ENCODE measurements at places on chromosomes 1 and 21.
A peak's percentile ranks its signal among the peaks of the same experiment; 100 is the strongest.

- no peak for DNase-seq
Observed at GRCh38 chr1:164382384-164382783, 176.6 kb upstream of the PBX1 start.

DNA sequence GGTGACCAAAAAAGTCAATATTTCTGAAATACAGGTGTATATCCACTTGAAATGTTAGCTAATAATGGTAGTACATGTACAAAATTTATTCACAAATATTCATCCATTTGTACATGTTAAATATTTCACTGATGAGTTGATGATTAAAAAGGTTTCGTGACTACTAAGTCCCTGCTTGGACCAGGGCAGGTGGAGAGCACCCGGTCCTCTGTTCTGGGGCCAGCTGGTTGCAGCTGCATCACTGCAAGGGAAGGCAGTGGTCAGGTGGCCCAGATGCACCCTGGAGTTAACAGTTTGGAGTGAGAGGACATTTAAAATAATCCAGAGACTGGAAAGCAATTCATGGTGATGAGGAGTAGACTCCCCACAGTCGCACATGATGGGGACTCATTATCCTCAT is 141.2 kb downstream of the ZBTB18 start:
- no peak for DNase-seq

GRCh38 chr1:221765527-221765926 is 23.6 kb upstream of the DUSP10 start:
- DNase-seq = no peak

GRCh38 chr1:145993618-145994390 is 2.6 kb downstream of the TXNIP start:
- DNase-seq = no peak

GRCh38 chr1:86357796-86358195 is 38.3 kb downstream of the ODF2L start:
- DNase-seq = no peak

- DNase-seq = peak; percentile 17
Observed at GRCh38 chr21:37101384-37101783, 28.3 kb downstream of the TTC3 start.

GRCh38 chr21:41108668-41109585 is 59.0 kb upstream of the BACE2 start:
- DNase-seq = no peak

DNA sequence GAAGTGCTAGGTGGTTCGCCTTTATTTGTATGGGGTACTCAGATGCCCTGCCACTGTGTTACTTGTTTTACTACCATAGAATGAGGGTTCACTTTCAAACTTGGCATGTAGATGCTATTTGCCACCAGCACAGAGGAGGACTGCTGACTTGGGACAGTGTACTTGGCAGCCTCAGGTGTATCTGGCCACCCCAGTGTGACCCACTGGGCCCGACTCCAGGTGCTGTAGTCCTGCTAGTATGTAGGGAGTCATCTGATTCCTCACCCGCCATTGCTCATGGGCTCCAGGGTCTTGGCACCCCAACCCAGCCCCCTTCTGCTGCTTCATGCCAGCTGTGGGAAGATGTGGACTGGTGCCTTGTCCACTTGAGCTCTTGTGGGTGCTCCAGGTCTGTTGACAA is 40.0 kb downstream of the ZNF678 start:
- DNase-seq = no peak

DNA sequence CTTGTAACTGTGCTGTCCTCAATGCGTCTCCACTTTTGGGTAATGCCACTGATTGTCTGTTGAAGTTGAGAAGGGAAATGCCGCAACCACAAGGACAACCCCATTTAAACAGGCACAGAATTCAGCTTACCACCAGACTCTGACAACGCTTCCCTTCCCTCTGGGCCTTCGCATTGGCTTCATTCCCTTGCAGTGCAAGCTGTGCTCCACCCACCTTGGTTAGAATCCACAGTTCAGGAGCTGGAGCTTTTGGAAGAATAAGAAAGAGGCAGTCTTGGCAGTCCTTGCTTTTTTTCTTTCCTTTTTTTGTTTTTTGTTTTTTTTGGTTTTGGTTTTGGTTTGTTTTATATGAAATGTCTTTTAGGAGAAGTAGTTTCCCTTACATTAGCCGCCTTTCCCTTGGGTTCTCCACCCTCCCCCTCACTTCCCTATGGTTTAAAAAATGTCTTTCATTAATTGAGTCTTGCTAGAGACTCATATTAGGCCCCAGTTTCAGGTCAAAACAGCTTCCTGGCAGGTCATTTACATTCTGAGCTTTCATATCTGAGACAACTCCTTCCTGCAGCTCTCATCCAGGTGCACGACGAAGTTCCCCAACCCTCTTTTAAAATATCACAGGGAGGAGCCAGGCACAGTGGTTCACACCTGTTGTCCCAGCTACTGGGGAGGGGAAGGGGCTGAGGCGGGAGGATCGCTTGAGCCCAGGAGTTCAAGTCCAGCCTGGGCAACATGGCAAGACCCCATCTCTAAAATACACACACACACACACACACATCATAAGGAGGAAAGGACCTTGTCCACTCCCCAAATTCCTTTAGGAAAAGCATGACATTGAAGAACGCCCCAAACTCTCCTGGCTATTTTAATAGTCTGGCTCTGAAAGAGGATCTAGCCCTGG is 20.7 kb upstream of the LAX1 start:
- peak; percentile 50 for DNase-seq

DNA sequence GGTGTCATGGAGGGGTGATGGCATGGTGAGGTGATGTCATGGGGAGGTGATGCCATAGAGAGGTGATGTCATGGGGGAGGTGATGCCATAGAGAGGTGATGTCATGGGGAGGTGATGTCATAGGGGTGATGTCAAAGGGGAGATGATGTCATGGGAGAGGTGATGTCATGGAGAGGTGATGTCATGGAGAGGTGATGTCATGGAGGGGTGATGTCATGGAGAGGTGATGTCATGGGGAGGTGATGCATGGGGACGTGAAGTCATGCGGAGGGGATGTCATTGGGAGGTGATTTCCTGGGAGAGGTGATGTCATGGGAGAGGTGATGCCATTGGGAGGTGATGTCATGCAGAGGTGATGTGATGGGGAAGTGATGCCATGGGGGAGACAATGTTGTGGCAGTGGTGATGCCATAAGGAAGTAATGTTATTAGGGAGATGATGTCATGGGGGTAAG is 92.1 kb upstream of the C1orf174 start:
- DNase-seq = no peak

GRCh38 chr1:189121941-189122340 is 1355.7 kb downstream of the BRINP3 start:
- no peak for DNase-seq

DNA sequence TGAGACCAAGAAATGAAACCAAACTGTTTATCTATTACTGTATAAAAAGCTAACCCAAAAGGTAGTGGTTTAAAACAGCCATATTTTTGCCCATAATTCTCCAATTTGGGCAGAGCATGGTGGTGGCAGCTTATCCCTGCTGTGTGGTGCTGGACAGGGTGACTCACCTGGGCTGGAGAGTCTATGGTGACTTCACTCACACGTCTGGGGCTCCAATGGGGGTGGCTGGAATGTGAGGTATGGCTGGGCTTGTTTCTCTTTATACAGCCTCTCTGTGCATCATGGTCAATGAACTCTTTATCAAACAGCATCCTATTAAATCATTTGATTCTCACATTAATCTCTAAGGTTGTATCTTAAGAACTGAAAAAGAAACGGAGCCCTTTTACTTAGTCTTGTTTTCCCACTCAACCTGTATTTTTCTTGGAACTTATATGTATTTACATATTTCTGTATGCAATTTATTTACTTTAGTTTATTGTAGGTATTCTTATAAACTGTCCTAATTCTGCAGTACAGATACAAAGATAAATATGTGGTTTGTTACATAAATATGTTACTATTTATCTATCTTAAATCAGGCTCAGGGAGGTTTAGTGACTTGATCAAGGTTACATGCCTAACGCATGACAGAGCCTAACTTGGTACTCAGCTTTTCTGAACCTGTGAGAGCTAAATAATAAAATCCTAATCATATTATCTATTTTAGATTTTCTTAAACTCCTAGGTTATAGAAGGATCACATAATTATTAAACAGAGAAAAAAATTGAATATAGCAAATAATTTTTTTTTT is 37.5 kb upstream of the WLS start:
- peak; percentile 12 for DNase-seq

DNA sequence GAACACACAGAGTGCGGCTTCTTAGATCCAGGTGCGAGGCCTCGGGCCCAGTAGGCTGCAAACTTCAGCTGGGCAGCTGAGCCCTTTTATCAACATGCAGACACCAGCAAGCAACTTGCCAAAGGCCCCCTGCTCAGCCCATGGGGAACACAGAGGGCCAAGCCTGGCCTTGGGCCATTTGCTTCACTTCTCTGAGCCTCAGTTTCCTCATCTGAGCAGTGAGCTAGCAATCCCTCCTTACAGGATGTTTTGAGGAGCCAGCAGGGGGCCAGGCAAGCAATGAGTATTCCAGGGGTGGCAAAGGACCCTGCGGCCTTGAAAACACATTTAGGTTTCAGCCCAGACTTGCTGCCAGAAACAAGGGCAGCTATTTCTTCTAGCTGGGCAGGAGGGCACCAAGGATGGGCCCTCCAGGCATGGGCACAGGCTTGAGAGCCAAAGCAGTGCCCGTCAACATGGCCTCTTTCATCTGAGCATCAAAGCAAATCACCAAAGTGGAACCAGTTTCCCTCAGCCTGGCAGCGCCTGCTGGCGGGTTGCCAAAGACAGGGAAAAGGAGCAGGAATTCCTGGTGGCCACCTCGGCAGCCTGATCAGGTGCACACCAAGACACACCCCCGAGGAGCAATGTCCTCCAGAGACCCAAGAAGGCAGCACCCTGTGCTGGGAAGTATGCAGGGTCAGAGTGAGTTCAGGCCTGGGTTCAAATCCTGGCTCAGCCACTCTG is 1.4 kb downstream of the MATN1 start:
- DNase-seq = no peak

GRCh38 chr1:241156231-241156965 is 200.6 kb downstream of the RGS7 start:
- DNase-seq = peak; percentile 48

- no peak for DNase-seq
Observed at GRCh38 chr1:35570589-35571137, 2.5 kb upstream of the TFAP2E start.

DNA sequence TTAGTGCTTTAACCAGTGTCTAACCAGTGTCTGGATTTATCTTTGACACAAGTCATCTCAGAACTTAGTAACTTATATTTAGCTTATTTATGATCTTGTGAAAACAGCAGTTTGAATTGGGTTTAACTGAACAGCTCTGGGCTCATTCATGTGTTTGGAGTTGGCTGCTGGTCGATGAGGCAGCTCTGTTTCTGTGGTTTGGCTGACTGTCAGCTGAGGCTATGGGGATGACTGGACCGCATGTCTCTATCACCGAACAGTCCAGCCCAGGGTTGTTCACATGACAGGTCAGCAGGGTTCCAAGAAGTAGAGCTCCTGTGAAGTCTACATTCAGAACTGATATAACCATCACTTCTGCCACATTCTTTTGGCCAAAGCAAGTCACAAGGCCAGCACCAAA is 29.1 kb upstream of the C21orf91 start:
- DNase-seq = peak; percentile 97

GRCh38 chr1:184051138-184051484 is 419 bp upstream of the TSEN15 start:
- DNase-seq = no peak

GRCh38 chr1:214247501-214248041 is 33.4 kb upstream of the SMYD2 start:
- DNase-seq = no peak

DNA sequence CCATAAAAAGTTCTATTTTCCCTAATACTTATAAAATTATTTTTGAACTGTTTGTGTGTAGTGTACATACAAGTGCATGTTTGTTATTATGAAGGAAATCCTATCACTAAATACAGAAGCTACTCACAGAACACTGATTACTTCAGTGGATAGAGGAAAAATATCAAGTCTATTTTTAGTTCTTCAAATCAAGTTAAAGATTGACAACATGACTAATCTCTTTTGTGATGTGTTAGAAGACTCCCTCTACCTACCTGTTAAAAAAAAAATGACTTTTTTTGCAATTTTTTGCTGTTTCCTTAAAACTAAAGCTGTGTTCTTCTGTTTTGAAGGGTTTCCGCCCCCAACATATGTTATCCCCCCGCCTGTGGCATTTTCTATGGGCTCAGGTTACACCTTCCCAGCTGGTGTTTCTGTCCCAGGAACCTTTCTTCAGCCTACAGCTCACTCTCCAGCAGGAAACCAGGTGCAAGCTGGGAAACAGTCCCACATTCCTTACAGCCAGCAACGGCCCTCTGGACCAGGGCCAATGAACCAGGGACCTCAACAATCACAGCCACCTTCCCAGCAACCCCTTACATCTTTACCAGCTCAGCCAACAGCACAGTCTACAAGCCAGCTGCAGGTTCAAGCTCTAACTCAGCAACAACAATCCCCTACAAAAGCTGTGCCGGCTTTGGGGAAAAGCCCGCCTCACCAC is 45.5 kb downstream of the NCF2 start:
- DNase-seq = no peak

DNA sequence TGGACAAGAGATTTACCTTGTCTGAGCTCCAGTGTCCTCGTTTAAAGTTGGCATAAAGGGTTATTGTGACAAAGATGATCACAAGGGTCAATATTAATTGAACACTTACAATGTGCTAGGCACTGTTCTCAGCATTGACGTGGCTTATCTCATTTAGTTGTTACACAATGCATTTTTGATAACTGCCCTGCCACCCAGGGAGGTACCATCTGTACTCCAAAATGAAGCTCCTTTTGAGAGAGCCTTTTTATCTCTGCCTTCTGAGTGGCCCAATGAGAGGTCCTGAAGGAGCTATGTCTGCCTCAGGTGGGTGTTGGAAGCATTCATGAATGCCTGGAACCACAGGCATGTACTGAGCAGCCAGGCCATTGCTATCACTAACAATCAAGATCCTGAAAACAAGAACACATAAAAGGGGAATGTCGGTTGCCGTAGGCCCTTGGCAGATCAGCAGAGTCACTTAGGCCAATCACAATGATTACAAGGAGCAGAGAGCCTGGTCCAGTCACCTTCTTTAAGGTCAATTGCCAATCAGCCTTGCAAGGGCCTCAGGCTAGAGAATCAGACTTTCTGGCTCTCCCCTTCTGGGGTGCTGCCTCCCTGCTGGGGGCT is 78.5 kb downstream of the NMNAT2 start:
- DNase-seq = no peak

Data from fibroblast of lung (primary cell).